ENCODE measurements at places on chromosomes 5 and 9.

DNA sequence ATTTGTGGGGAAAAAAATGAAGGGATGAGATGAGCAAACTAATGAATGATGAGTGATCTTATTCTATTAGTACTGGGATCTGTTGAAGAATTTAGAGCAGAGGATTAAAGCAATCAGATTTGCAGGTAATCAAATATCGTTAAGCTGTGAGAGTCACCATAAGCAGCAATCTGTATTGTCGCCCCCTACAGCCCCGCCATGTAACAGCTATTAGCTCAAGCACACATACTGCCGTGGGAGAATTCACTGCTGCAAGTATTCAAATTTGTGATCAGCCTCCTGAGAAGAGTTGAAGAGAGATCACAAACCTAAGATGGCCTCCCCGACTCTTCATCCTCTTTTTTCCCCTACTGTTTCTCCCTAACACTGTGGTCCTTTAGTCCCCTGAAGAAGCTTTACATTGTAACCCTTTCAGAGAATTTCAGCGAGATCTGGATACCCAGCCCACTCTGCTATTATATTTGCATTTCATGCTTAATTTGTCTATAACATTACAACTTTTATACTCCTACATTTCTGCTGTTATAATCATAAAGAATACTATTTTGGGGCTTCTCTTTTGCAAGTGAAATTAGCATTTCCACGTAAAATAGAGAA is 28.5 kb upstream of the PHF24 start:
- DNase-seq, result peak; percentile 68

GRCh38 chr5:10498350-10498749 is 56.7 kb downstream of the ROPN1L start:
- peak; percentile 32 for DNase-seq

DNA sequence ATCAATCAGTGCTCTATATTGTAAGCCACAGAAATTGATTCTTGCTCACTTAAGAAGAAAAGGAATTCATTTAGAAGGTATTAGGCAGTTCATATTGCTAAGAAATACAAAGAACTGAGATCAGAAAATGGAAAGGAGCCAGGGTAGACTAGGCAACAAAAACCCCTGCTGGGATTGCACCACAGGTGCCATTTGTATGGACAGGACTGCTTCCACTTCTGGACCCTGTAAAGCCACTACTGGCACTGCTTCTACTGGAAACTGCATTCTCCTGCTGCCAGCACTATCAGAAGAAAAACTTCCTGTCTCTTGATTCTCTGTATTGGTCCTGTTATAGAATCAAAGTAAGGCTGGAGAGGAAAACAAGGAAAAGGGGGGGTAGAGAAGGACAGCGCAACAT is 45.9 kb downstream of the CERT1 start:
- DNase-seq, result no peak

DNA sequence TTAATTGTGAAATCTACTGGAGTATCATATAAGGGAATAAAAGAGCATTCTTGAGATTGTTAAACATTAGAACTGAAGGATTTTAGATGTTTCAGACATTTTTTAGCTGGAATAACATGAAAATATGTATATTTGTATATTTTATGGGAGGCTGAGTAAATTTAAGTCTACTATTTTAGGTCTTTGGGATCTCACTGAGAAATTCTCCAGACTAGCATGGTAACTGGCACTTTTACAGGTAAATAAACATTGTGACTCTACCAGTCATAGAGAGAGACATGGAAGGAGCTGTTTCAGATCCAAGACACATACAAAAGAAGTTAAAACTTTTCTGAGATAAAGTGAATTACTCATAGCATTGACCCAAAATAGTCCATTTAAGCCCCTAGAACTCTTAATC is 59.4 kb downstream of the NDUFAF2 start:
- no peak for DNase-seq
